Temporal lobe (tissue), 4 donors: ENCODE measurements at places on chromosomes 1 and 21. TPM values are rescaled to one million over a fixed set of nuclear protein-coding genes. Genes with fewer than 3 reads are reported as not detected.

ABCA4 gene
- 0.25 TPM for total RNA-seq

STPG1 gene
- total RNA-seq = 2.5 TPM

OLFML3 gene
- 12.3 TPM for total RNA-seq

CLDN19 gene
- total RNA-seq = not detected

NUCKS1 gene
- total RNA-seq = 162 TPM

PCSK9 gene
- 2.0 TPM for total RNA-seq
